NK-92 treated with Interleukin-12 subunit alpha and Interleukin-12 subunit beta, amount 100 ng/mL, for 24 hours (cell line): ENCODE measurements at places on chromosomes 5 and 9.

DNA sequence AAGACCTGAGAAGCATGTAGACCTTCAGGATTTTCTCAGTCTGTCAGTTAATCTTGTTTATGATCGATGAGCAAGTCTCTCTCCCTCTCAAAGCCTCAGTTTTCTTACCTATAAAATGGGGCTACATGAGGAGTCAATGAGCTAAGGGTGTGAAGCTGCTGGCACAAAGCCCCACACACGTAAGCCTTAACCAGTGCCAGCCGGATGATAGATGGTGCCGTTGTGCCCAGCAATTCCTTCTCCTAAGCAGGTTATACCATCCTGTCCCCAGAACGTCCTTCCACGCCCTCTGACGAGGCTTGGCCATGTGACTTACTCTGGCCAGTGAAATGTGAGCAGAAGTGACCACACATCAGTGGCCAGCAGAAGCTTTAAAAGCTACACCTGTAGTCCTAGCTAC is 179.0 kb downstream of the C9orf50 start:
- DNase-seq: no peak

- no peak for DNase-seq
Observed at GRCh38 chr9:138100711-138101350, 223.2 kb downstream of the CACNA1B start.

DNA sequence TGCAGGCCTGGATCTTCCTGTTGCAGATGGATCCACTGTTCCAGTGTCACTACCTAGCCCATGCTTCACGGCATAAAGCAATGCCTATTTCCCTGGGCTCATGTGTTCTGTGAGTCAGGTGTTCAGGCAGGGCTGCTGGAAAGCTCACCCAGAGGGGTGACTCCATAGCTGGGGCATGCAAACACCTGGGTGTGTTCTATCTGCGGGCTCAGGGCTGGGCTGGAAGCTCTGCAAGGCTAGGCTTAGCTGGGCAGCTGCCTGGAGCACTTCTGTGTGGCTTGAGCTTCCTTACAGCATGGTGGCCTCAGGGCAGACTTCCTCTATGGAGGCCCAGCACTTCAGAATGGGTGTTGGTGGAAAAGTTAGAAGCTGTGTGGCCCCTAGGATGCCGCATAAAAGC is 139.9 kb downstream of the GADD45G start:
- DNase-seq: no peak

DNA sequence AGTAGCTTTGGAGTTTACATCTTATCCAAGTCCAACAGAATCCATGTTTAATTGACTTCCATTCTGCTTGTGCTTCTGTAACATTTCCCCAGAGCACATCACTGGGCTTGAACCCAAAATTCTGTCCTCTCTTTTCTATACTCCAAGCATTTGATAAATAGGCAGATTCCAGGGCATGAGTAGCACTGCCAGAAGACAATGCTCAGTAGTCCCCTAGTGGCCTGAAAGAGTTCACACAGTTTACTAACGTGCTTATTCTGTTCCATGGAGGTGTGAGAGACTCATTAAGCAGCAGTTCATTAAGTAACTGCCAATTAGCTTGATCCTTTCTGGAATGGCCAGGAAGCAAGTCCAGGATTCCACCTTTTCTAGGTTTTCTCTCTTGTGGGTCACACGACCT is 9.4 kb upstream of the GABRA6 start:
- no peak for DNase-seq

GRCh38 chr9:76697554-76697953 is 66.7 kb upstream of the PCA3 start:
- no peak for DNase-seq

- DNase-seq: no peak
Observed at GRCh38 chr9:6415266-6415665, 2.3 kb downstream of the UHRF2 start.

DNA sequence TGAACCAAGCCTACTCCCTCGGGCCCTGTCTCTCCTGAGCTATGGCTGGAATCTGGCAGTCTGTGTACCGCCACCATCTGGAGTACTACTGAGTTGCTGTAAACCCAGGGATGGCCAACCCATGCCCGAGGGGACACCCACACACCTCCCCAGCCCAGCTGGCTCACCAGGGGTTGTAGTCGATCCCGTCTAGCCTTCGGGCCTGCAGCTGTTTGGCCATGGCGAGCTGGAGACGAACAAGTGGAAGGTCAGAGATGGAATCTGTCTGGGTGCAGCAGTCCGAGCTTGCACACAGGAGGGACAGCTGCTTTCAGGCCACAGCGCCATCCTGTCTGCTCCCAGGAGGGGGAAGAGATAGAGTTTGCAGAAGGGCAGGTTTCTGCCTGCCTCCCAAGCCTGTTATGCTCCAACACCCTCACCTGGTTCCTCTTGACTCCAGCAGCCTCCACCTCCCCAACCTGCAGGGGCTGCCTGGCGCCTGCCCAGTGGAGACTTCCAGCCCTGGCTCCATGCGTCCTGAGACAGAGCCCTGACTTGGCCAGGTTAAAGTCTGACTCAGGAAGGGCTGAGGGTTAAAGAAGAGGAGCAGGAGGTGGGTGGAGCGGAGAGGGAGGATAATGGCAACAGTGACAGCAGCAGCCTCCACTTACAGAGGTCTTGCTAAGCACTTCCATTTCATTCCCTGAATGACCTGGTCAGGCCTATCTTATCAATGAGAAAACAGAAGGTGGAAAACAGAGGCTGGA is 15.8 kb upstream of the SPOUT1 start:
- no peak for DNase-seq
